Fibroblast of skin of left biceps (primary cell): ENCODE measurements at places on chromosomes 5 and 9.

DNA sequence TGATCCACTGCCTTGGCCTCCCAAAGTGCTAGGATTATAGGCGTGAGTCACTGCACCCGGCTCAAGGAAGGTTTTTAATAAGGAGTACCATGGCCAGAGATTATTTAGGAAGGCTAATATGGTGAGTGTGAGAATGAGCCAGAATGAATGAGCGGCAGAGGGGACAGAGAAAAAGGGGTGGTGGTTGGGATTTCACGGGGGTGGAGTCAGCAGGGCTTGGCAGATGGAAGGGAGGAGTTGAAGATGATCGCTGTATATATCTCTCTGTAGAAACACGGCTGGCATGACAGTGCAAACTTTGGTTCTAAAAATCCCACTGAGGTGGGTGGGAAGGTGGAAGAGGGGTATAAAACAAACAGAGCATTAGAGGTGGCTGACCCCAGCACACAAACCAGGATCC, 176.7 kb upstream of the TBC1D2 start:
- no peak for DNase-seq

DNA sequence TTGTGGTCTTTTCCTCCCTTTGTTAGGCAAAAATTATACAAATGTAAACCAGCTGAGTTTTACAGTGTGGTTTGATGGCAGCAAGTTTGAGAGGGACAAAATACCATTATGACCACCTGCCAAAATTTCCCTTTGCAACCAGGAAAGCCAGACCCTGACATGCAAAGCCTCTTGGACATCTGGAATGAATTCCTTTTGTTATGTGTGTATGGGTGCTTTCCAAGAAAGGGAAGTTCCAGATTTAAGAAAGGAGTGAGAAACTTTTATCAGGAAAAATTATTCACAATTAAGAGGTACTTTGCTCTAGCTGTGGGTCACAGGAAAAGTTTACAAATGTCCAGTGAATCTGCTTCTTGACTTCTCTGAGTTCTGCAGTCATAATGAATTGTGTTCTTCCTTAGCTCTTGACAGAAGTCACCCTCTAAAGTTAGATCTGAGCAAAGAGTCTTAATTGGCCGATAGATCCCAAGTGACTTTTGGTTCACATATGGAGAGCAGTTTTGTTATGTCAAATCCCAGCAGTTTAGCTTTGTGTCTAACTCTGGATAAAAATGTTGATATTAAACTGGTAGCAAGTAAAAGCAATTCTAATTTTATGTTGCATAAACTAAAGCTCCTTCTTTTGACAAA, 295.9 kb upstream of the ZNF608 start:
- peak; percentile 52 for DNase-seq

GRCh38 chr9:78127279-78128225, 95.9 kb upstream of the GNAQ start:
- no peak for DNase-seq

DNA sequence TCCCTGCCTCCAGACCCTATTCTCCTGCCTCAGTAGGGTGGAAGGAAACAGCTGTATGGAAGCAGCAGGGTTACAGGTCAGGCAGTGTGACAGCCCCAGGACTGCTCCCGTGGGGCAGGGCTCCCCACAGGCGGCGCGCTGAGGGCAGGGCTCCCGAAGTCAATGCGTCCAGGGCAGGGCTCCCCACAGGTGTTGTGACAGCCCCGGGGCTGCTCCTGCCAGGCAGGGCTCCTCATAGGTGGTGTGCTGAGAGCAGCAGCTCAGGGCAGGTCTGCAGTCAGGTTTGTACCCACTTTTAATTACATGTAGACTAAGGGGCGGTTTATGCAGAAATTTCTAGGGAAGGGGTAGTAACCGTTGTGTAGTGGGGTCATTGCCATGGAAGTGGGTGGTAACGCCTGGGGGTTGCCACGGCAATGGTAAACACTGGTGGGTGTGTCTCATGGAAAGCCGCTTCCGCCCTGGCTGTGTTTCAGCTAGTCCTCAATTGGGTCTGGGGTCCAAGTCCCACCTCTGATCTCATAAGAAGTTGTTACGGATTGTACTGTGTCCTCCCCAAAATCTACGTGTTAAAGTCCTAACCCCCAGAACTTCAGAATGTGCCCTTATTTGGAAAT, 16.7 kb upstream of the TERT start:
- no peak for DNase-seq

- DNase-seq = no peak
Observed at GRCh38 chr9:126526218-126527108, 87.3 kb upstream of the LMX1B start.

GRCh38 chr5:144040615-144041305, 129.7 kb downstream of the YIPF5 start:
- DNase-seq = peak; percentile 41

- DNase-seq = peak; percentile 57
Observed at GRCh38 chr9:114953959-114954358, 23.6 kb upstream of the TNFSF8 start.

GRCh38 chr9:87862536-87863268, 20.0 kb upstream of the SPATA31E1 start:
- no peak for DNase-seq

DNA sequence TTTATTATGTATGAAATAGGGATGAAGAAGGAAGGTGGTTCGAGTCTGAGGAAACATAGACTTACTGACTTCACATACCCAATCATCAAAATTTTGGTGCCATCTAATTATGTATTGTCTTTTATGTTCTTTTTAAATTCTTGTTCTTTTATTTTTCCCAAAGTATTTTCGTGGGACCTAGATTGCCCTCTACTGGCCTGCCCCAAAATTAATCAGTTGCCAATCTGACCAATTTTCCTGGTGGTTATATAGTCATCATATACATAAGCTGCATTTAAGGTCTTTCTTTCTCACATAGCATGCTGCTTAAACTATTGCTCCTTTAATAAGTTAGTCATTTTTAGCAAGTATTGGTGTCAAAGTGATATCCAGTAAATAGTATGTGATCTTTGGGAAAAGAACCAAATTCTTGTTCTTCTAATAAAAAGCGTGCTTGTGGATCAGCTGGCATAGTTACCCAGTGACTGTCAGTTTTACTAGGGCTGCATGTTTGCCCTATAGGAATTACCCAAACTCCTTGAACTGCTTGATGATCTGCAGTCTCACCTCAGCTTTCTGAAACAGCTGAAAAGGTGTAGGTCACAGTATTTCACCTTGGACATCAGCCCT, 223.5 kb downstream of the SH3GL2 start:
- DNase-seq = no peak

DNA sequence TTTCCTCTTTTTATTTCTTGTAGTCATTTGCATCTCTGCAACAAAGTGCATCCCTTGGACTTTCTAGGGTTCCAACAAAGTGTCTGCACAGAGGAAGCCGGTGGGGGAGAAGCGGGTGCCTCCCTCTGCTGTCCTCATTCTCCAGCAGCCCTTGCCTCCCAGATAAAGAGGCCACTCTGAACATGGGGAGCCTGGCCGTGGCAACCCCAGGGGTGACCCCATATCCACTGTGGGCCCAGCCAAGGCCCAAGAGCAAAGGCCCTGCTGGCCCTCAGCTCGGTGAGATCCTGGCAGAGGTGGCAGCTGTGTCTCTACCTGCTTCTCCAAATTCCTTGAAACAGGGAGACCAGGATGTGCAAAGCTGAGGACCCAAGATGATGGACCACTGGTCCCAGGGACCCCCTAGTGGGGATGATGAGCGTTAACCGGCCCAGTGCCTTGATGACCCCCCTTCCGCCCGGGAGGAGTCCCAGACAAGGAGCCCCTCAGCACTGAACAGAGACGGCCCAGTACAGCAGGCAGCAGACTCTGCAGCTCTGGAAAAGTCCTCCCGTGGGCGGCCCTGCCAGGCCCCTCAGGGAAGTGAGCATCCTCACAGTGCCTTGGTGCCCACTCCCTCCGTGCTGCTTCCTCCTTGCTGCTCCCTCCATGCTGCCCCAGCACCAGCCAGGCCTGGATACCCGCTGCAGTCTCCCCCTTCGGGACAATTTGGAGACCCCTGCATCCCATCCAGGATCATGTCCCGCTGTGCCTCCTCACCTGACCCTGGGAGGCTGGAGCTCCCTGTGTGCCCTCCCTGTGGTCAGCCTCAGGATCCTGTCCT, 62.5 kb downstream of the MRPL36 start:
- DNase-seq = no peak

DNA sequence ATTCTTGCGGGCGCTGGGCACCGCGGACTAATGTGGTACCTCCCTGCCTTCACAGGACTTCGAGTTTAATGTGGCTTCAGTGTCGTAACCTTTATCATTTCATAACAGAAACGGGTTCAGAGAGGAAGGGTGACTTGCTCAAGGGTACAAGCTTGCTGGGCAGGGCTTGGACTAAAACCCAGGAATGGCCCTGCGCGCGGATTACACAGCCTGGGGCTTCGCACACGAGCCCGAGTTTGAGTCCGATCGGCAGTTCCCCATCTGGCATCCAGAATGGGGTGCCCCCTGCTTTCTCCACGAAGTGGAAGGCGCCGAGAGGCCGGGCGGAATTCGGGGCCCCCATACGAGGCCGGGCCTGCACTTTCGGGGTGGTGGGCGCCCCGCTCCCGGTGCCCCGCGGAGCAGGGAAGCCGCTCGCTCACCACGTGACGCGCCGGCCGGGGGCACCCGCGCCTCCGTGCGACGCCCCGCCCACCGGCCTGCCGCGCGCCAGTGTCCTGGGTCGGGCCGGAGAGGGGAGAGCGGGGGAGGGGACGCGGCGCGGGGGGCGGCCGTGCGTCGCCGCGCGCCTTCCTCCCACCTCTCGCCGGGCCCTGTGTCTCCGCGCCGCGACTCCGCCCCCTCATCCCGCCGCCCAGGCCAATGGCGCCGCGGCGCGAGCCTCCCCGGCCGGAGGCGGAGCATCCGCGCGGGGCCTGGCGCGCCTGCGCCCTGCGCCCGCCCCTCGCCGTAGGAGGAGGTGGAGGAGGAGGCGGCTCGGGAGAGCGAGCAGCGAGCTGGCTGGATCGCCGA, at the start of gene SET:
SET (plus strand) TSS at position 722 of the 792 bp plus-strand sequence. CDS start 361 bp downstream, outside the sequence.
- DNase-seq = peak; percentile 83

DNA sequence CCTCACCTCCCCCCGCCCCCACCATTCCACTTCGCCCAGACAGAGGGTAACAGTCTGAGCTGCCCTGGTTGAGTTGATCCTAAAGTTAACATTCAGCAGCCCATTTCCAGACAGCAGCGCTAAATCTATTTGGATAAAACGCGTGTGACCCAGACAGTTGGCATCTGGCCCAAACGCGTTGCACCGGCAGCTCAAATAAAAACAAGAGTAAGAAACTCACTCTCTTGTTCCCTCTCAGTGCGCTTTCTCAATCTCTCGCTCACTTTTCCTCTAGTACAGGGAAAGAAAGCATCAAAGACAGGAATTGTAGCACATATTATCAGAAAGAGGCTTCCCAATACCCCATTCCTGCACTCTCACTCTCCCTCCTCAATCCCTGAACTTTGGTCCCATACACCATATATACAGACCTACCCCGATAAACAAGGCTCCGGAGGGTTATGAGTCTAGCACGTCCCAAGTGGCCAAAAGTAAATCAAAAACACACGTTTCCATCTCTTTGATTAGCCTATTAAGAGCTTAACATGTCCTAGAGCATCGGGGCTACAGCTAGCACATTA, 1.3 kb downstream of the ADAMTS6 start:
- DNase-seq = peak; percentile 72

- no peak for DNase-seq
Observed at GRCh38 chr9:10127867-10128266, 484.9 kb downstream of the PTPRD start.

GRCh38 chr5:123455095-123455494, 31.9 kb upstream of the CEP120 start:
- no peak for DNase-seq

- no peak for DNase-seq
Observed at GRCh38 chr5:123217173-123217572, 128.1 kb downstream of the PRDM6 start.

DNA sequence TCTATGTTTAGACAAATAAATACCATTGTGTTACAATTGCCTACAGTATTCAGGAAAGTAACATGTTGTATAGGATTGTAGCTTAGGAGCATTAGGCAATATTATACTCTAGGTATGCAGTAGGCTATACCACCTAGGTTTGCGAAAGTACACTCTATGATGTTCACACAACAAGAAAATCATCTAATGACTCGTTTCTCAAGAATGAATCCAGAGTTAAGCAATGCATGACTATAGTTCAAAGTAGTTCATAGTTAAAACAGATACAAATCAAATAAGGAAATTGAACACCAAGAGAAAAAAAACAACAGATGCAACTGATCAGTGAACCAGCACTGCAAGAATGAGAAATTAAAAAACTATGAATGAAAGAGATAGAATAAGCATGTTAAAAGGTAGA, 27.6 kb upstream of the ABLIM3 start:
- peak; percentile 57 for DNase-seq

GRCh38 chr5:1151316-1151715, 39.5 kb upstream of the SLC12A7 start:
- no peak for DNase-seq

- DNase-seq = no peak
Observed at GRCh38 chr5:67004730-67005350, 191.8 kb downstream of the CD180 start.

GRCh38 chr5:142317753-142318152, 7.1 kb downstream of the SPRY4 start:
- DNase-seq = no peak

DNA sequence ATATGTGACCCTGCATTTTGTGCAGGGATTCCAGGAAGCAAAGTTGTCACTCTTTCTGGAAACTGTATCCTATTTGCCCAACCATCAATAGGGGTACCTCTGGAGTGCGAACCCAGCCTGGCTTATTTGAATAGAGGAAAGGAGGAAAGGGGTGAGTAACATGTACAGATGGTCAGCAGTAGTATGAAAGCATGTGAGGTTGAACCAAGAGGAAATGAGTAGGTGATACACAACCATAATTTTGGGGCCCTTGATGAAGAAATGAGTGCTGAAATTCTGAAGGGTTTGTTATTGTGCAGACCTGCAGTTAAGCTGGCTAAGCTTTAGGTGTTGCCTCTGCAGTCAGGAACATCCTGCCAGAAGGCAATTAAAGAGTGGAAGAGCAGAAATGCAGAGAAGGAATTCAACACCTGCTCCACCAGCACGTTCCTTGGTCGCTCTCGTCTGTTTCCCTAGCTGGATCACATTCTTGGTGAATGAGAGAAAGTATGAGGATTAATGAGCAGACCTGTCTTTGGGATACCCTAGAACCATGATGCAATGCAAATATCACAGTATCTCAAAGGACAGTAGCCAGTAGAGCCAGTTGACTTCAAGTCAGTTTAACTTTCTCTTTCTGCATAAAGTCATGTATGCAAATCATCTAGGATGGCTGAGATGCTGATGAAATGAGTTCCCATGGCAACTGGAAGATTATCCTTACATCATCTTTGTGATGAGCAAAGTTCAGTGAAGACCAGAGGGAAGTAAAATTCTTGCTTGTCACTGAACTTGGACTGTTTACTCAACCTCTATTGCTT, 13.2 kb upstream of the IL12B start:
- no peak for DNase-seq
